ENCODE measurements at places on chromosomes 2 and 18.

GRCh38 chr2:210215120-210215519 lies 10.1 kb downstream of the ACADL start:
- DNase-seq, result no peak

DNA sequence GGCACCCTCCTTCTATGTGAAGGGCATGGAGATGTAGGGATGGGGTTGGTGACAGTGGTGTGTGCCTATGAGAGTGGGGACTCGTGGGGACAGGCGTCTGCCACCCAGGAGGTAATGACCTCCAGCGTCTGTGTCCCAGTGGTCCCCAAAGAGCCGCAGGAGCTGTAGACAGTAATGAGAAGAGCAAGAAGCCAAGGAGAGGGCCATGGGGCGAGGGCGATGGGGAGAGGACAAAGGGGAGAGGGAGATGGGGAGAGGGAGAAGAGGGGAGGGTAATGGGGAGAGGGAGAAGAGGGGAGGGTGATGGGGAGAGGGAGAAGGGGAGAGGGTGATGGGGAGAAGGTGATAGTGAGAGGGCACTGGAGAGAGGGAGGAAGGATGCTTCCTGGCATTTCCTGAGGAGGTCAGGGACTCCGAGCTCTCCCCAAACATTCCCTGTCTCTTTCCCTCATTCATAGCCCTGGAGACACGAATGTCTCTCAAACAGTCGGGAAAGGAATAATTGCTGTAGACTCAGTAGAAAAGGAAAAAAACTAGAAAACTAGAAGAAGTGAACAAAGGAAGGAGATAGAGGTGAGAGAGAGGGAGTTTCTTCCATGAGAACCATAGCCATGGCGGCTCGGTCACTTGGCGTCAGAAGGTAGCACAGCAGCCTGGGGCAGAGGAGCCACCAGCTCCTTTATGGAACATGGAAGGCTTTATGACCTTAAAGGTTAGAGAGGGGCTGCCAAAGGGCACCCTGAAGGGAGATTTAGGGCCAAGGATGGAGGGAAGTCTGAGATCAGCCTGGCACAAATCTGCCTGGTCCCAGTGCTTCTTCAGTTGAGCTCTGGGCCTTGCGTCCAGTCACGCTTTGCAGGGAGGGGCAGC lies 39.5 kb downstream of the PSD4 start:
- DNase-seq, result no peak

GRCh38 chr2:118658596-118659198 lies 188.8 kb downstream of the EN1 start:
- DNase-seq, result no peak

DNA sequence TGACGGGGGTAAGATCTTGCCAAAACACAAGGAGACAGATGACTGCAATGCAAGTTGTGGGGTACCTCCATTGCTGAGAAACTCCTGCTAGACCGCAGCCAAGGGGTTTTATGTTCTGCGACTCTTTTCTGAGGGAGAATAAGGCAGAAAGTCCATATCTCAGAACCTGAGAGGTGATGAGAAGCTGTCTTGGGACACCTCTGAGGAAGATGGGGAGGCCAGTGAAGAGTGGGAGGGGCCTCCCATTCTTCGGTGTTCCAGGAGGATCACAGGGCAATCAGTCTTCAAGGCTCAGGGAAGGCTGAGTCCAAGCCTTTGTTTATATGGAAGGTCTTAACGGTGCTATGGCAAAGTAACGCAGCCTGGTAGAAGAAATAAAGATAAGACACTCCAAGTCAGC lies 18.0 kb downstream of the CYP27A1 start:
- no peak for DNase-seq

DNA sequence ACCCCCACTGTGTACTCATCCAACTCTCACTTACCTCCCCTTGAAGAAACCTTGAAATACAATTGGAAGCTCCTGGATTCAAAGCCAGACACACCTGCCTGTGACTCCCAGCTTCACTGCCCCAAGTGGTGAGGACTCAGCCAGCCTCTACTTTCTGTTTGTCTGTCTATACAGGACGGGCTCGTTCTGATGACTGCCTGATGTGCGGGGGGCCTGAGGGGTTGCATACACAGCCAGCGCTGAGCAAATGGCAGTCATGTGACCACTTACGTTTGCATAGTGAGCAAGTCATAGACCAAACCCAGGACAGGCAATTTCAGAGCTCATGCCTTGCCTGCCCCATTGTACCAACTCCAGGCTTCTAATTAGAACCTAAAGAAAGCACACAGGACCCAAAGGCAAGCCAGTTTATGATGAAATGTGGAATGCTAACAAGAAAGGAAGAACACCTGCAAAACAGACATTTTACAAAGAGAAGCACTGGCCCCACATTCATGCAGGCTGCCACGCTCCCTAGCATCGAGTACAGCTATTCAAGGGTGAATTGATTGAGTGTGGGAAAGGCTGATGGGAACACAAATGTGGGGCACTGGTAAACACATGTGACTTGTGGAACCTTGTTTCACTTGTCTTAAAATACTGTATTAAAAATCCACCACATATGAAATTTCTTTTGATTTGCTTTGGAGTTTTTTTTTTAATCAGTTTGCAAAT lies 137.8 kb downstream of the LNPK start:
- DNase-seq, result no peak

DNA sequence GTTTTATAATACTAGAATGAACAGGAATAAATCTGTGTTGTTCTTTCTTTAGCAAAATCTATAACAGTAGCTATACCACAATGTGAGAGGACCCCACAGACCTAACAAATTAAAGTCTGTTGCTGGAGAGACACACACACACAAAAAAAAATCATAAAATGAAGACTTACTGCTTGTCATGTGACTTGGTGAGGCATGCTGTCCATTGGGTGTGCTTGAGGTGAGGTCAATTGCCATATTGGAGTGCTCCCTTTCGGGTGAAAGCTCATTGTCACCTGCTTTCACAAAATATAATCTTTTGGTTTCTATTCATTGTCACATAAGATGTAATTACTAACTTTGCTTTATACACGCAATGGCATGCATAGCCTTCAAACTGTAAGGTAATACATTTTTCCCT lies 3.9 kb downstream of the IKZF2 start:
- no peak for DNase-seq

- no peak for DNase-seq
Observed at GRCh38 chr18:54672846-54673475, 81.9 kb downstream of the DYNAP start.

- DNase-seq, result no peak
Observed at GRCh38 chr2:191728750-191729624, 51.1 kb downstream of the NABP1 start.

DNA sequence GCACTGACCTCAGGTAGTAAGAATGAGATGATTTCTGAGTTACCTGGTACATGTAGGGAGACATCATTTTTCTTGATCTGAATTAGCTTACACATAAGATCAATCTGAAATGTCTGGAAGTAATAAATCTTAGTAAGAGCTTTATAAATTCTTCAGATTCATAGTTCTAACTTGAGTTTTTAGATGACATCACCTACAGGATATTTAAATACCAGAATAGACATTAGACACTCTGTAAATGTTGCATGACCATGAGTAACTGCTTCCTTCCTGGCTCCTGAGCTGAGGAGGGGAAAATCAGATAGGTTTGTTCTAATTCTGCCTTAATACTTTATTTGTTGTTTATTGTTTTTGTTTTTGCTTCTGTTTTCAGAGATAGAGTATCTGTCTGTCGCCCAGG lies 181.8 kb downstream of the PHLPP1 start:
- DNase-seq, result no peak

GRCh38 chr2:174648896-174649295 lies 51.3 kb upstream of the WIPF1 start:
- DNase-seq, result no peak

- DNase-seq, result no peak
Observed at GRCh38 chr2:170820757-170821530, 4.3 kb downstream of the GAD1 start.

DNA sequence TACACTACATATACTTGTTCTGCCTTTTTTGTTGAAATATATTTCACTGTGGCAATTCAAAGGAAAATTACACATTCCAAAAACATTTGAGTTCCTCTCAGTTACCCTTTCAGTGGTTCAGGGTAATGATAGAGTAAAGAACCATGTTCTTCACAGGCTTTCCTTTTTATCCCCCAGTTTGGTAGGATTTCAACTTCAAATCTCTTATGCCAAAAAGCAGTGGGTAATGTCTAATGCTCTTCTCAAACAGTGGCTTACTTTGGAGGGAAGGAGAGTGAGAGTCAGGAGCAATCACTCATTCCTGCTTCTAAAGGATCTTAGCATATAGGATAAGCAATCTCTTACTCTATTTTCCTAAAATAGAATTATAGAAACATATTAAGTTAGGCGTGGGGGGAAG lies 290.6 kb downstream of the ZEB2 start:
- no peak for DNase-seq

DNA sequence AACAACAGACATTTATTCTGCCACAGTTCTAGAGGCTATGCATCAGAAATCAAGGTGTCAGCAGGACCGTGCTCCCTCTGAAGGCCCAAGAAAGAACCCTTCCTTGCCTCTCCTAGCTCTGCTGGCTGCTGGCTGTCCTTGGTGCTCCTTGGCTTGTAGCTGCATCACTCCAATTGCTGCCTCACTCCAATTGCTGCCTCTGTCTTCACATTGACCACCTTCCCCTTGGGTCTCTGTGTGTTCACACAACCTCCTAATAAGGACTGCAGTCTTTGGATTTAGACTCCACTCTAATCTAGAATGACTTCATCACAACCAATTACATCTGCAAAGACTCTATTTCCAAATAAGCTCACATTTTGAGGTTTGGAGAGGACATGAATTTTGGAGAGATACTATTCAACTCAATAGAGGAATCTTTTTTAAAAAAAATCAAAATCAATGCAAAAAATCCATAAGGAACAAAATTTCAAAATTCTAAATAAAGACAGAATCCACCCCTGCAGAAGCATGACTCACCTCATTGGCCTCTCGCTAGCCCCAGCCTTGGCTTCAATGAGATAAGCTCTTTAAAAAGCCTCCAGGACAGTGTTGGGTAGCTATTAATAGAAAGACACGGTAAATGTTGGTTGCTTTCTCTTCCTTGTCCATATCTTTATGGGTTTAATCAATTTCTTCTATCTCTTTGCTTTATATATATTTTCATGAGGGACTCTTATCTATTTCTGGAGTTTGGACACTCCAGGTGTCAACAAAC lies 267.6 kb upstream of the MGAT5 start:
- no peak for DNase-seq

DNA sequence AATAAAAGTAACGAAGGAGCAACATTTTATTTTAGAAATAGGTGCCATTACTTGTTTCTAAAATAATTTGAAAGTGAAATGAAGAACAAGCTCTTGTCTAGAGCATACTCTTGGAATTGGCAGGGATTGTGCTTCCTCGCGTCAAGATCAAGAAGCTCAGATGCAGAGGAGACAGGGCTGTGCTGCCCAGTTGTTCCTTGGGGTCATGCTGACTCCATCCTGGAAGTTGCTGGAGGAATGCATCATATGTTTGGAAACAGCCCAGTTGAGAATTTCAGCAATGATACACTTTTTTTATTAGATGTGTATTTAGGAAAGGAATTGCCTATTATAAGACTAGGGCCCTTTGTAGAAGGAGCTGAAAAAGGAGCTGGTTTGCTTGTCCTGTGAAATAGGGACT lies 17.2 kb downstream of the LTBP1 start:
- DNase-seq, result no peak

- no peak for DNase-seq
Observed at GRCh38 chr2:32572030-32572429, 55.8 kb upstream of the TTC27 start.

- DNase-seq, result no peak
Observed at GRCh38 chr2:70089220-70089982, 2.1 kb downstream of the PCBP1 start.

- DNase-seq, result no peak
Observed at GRCh38 chr2:40339026-40339425, 112.9 kb downstream of the SLC8A1 start.

DNA sequence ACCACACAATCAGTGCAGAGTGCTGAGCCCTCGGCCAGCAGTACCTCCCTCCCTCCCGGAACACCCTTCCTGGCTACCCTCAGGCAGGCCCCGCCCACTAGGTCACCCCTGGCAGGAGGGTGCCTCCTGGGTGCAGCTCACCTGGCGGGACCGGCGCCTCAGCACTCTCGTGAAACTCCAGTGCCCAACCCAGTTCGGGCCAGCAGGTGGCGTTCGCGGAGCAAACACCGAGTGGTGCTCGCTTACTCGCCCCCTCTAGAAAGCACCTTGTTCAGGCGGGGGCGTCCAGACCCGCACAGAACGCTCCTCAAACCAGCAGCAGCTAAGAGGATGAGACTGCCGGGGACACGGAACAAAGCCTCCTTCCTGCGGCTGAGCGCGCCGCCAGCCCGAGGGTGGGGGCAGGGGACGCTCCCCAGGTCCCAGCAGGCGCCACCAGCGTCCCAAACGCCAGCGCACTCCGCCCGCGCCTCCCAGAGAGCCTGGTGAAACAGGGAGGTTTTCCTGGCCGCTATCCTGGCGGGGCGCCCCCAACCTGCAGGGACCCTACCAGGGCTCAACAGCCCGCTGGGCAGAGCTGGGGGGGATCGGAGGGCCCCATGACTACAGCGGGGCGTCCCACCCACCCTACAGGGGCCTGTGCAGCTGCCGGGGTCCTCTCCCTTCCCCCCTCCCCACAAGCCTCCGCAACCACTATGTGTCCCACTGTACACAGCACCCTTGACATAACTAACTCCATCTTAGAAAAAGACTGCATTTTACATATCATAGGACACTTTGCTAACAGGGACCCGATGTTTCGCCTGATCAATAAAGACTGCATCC lies 44.7 kb downstream of the MRPS5 start:
- peak; percentile 58 for DNase-seq

- no peak for DNase-seq
Observed at GRCh38 chr18:8081872-8082553, 514.9 kb downstream of the PTPRM start.

- no peak for DNase-seq
Observed at GRCh38 chr18:24499814-24500213, 39.4 kb downstream of the HRH4 start.

- DNase-seq, result no peak
Observed at GRCh38 chr2:186306754-186307153, 179.3 kb upstream of the ZC3H15 start.

DNA sequence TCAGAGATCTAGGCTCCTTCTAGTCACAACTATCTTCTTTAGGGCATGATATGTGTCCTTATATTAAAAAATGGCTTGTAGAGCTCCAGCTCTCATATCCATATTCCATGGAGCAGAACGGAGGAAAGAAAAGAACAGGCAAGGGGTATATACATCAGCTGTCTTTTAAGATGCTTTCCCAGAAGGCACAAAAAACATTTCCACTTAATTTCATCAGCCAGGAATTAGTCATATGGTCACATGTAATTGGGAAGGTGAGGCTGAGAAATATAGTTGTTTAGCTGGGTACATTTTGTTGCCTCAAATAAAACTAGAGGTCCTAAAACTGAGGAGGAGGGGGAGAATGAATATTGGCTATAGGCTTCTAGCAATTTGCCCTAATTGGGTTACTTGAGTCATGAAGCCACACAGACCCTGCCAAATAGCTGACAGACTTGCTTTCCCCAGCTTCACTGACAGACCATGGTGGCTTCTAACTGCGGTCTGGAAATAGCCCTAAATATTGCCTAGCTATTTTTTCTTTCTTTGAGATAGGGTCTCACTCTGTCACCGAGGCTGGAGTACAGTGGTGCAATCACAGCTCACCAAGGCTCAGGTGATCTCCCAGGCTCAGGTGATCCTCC lies 20.0 kb downstream of the MAIP1 start:
- no peak for DNase-seq
